ENCODE measurements at places on chromosomes 12 and 14.

- no peak for DNase-seq
Measured at GRCh38 chr14:104856869-104857860, 7.9 kb upstream of the CEP170B start.

GRCh38 chr14:50666772-50667683 is 1.1 kb downstream of the SAV1 start:
- peak; percentile 20 for DNase-seq

DNA sequence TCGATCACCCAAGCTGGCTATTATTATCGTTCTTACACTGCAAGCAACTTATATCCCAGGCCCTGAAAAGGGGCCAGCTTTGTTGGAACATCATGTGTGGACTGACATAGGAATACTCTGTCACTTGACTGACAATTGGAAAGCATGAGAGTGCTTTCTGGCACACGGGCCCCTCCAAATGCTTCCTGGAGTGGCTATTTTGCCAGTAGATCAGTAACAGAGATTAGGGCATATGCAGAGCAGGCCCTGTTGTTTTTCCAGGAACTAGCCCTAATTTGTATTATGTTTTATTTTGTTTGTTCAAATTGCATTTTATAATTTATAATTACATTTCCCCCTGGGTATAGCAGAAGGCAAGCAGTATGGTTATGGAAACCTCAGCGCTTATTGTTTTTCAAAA is 170.1 kb upstream of the FRMD6 start:
- no peak for DNase-seq

GRCh38 chr14:55915456-55915855 is 202.8 kb upstream of the PELI2 start:
- no peak for DNase-seq

DNA sequence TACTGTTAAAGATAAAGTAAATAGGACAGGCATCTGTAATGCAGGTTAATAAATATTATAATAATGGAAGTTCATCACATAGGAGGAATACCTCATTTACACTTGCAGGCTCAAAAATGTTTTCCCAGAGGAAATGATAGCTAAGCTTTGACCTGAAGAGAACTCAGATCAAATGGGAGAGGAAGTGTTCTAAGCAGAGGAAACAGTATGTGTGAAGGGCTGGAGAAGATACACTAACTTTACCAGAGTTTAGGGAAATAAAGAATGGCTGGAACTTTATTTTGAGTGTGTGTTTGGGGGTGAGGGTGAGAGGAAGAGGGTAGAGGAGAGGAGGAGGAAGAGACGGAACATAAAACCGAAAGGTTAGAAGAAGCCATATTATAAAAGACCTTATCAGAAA is 34.0 kb upstream of the AP4S1 start:
- no peak for DNase-seq

- DNase-seq, result no peak
Measured at GRCh38 chr12:52862023-52862422, 13.2 kb upstream of the KRT78 start.
